Fibroblast of villous mesenchyme (primary cell): ENCODE measurements at places on chromosomes 7 and 10. TPM values are rescaled to one million over a fixed set of nuclear protein-coding genes. Genes with fewer than 3 reads are reported as not detected.
A peak's percentile ranks its signal among the peaks of the same experiment; 100 is the strongest.

DNA sequence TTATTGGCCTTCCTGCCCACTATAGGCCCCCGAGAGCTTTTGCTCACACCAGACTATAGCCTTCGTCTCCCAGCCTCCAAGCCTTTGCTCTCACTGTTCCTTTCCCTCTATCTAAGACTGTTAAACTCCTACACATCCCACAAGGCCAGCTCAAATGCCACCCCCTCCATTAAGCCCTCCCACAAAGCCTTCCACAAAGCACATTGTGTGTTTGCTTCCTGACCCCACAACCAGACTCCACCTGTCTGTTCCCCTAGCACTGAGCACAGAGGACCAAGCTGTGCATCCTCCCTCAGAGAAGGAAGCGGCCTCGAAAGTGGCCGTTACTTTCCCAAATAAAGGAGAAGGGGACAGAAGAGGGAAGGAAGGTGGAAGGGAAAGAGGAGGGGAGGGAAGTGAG lies 1.3 kb downstream of the LOXL4 start:
- no peak for DNase-seq

GRCh38 chr7:156386097-156386496 lies 254.5 kb upstream of the RNF32 start:
- no peak for DNase-seq

DNA sequence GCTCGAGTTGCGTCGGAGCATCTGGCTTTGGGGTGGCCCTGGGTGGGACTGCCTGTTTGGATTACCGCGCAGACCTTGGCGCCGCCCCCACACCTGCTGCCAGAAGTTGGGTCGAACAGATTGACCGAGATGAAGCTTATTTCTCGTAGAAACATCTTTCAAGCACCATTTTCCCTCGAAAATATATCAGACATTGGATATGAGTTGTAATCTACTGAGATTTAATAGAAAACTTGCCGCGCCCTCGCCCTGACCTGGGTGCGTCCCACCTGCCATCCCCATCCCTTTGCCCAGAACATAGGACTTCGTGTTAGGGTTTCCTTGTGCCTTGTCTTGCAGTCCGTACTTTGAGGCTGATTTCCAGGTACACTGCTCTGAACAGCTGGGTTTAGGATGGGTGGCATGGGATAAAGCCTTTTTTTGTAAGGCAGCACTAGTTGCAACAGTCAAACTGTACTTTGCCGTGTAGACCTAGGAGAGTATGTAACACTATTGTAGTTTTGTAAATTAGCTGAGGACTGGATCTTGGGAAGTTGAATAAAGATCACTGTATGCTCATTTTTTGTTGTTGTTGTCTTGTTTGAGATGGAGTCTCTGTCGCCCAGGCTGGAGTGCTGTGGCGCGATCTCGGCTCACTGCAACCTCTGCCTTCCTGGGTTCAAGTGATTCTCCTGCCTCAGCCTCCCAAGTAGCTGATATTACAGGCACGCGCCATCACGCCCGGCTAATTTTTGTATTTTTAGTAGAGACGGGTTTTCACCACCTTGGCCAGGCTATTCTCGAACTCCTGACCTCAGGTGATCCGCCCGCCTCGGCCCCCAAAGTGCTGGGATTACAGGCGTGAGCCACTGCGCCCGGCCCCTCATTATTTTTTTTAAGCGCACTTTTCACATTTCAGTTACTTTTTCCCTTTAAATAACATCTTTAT lies 978 bp downstream of the OGDH start:
- no peak for DNase-seq

GRCh38 chr10:6204341-6205191 lies 1.8 kb downstream of the PFKFB3 start:
- DNase-seq: peak; percentile 65

DNA sequence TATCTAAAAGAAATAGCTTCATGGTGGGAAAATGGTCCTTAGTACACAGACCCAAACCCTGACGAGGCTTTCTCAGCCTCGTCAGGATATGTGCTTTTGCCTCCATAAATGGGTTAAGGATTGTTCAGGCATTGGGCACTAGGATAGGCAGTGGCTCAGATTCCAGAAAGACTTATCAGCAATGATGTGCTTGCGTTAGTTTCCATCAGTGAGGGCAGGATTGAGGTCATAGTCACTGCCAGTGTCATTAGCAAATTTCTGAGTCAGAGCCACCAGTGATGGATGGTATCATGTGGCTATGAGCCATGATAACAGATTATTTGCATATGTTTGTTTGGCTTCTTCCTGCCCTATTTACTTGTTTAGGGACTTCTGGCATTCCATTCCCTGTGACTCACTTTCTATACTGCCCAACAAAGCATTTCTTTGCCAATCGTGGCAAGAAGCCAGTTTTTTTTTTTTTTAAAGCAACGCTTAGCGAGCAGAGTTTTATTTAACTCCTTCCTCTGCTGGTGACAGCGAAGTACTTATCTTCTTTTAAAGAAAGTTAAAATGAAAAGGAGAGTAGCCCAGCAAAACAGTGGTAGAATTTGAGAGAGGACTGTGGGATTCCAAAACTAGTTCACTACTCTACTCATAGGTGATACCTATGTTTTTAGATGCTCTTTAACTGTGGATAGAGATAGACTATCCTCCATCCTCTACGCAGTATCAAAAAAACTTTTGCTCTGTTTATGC lies 44.4 kb downstream of the MYPN start:
- DNase-seq: peak; percentile 93

GRCh38 chr10:14405076-14406065 lies 74.6 kb upstream of the FRMD4A start:
- DNase-seq: peak; percentile 61

DNA sequence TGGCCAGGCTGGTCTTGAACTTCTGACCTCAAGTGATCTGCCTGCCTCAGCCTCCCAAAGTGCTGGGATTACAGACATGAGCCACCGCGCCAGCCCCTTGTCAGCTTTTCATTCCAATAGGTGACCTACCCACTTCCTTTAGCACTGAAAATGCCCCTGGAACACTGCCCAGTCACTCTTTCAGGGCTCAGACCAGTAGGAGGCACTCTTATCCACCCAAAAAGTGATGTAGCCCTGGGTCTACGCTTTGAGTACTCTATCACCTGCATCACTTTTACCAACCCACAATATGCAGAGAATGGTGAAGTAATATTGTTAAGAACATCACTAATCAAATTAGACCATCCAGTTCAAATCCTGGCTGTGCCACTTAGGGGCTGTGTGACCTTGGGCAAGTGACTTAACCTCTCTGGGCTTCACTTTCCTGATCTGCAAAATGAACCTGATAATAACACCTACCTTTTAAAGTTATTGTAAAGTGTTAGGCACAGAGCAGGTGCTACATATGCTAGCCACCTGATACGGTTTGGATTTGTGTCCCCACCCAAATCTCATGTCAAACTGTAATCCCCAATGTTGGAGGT lies 5.2 kb downstream of the CALN1 start:
- no peak for DNase-seq

DNA sequence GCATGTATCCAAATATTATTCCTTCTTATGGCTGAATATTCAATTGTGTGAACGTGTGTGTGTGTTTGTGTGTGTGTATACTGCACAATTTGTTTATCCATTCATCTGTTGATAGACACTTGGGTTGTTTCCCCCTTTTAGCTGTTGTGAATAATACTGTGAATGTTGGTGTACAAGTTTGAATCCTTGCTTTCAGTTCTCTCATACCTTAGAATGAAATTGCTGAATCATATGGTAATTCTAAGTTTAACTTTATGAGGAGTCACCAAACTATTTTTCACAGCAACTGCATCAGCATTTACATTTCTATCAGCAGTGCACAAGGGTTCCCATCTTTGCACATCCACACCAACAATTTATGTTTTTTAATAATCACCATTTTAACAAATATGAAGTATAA lies 86.9 kb upstream of the GATAD1 start:
- no peak for DNase-seq

GRCh38 chr10:102185272-102185671 lies 33.1 kb downstream of the NOLC1 start:
- DNase-seq: no peak

DNA sequence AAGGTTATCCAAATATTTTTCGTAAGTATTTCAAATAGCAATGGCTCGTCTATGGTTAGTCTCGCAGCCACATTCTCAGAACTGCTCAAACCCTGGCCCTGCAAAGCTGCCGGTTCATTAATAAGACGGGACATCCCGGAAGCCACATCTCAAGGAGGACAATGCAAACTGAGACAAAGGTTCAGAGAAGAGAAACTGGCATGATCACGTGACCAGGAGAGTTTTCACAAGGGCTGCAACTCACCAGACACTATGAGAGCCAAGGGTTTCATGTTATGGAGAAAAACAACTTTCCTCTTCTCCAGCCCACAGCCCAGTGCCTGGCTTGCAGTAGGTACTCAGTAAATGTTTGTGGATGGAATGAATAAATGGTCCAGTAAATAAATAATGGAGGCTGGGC lies 5.0 kb upstream of the HSPA12A start:
- DNase-seq: no peak

DNA sequence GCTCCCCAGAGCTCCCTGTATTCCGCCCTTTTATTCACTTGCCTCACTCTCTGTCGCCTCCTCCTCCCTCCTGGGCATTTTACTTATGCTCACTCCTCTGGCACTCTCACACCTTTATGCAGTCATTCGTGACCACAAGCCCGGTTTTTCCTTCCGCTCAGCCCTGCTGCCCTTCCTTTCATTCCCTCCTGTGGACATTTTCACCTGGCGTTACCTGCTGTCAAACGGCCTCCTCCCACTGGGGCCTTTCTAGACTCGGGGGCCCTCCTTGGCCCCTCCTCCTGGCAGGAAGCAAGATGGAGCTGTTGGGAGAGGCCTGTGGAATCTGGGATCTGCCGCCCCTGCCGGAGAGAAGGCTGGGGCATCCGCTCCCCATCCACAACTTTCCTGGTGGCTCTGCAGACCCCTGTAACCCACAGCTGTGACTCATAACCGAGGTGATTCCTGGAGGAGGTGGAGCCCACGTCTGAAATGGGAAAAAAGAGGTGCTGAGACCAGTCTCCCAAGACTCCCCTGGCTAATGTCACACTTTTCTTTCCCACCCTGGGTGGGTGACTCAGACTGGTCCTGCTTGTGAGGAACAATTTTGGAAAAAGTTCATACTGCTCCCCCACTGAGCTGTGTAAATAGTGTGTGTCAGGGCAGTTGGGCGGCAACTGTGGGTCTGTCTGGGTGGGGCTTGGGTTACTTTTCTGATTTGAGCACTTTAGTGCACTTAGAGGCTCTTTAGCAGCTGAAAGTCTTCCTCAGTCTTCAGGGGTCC lies 1.2 kb downstream of the VCL start:
- DNase-seq: peak; percentile 72

GRCh38 chr7:84879570-84880325 lies 307.1 kb downstream of the SEMA3D start:
- no peak for DNase-seq

GRCh38 chr7:98870807-98871491 lies 1.1 kb upstream of the TMEM130 start:
- no peak for DNase-seq

GRCh38 chr10:79047584-79047874 lies 21.2 kb upstream of the ZMIZ1 start:
- DNase-seq: no peak

GRCh38 chr7:75532639-75533038 lies 40.5 kb downstream of the SPDYE5 start:
- DNase-seq: no peak

- DNase-seq: peak; percentile 80
Measured at GRCh38 chr10:19730167-19730906, 85.9 kb upstream of the PLXDC2 start.

DNA sequence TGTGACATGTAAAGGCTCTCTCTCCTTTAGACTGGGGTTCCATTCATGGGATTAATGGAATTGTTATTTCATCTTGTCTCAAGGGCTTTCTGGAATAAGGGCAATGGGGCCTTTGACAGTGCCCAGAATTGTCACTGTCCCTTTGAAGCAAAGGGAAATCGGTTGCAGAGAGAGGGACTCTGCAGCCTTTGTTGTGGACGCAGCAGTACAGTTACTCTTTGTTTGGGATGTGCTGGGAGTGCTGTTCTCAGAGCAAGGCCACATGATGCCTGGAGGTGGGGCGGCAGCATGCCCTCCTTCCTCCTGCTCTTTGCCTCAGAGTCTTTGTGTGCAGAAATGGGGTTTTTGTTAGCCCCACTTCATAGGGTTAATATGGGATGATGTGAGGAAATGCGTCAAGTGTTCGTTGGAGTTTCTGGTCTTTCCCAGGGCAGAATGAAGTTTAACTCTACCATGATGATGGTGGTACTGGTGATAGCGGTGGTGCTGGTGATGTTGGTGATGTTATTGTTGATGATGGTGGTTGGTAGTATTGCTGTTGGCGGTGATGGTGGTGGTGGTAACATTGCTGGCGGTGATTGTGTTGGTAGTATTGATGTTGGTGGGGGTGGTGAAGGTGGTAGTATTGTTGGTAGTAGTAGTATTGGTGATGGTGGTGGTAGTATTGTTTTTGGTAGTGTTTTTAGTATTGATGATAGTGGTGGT lies 45.3 kb downstream of the DOCK1 start:
- DNase-seq: no peak

GRCh38 chr10:76766682-76767081 lies 870.9 kb downstream of the KCNMA1 start:
- DNase-seq: no peak

- no peak for DNase-seq
Measured at GRCh38 chr7:127557803-127558202, 27.6 kb downstream of the GCC1 start.

GRCh38 chr10:61455656-61456055 lies 2.5 kb upstream of the TMEM26 start:
- no peak for DNase-seq

DNA sequence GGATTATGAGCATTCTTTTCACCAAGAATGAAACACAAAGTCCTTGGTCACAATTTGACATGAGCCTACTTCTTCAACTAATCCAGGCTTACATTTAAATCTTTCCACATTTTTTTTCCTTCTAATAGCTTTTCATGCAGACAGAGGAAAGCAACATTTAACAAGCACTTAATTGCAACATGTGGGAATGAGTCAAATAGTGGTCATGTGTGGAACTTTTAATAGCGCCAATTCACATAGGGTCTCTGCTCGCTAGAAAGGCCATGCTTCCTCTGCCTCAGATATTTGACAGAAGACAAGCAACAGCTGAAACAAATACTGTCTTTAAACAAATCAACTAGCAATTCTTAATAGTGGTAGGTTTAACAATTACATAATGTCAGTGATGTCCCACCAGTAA lies 285.9 kb upstream of the ETV1 start:
- DNase-seq: peak; percentile 30

DNA sequence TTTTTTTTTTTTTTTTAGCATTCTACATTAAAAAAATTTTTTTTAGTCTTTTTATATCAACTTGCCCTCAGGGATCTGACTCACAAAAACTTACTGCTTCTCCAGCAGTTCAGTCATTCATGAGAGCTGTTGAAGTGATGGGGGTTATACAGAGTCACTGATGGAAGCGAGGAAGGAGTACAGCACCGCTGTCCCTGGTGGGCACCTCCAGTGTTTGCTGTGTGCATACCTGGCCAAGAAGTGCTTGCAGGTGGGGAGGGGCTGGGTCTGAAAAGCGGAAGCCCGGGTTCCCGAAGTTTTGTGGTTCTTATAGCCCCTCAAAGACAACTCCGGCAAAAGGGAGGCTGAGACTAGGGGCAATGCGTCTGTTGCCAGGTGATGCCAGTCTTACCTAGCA lies 46.2 kb downstream of the MINDY4 start:
- peak; percentile 42 for DNase-seq

GSTO1 gene
- total RNA-seq: 156 and 175 TPM in 2 replicates

MRLN gene
- total RNA-seq: not detected in 2 replicates

RGR gene
- total RNA-seq: not detected in 2 replicates

APBB1IP gene
- 3.2 and 4.3 TPM in 2 replicates for total RNA-seq

PAPSS2 gene
- 131 and 417 TPM in 2 replicates for total RNA-seq

NXPH1 gene
- total RNA-seq: not detected in 2 replicates

KAZALD1 gene
- 9.1 and 9.3 TPM in 2 replicates for total RNA-seq

DPP6 gene
- total RNA-seq: under 0.01 TPM in 2 replicates

CLEC2L gene
- total RNA-seq: not detected in 2 replicates

LEP gene
- total RNA-seq: not detected in 2 replicates

MMD2 gene
- total RNA-seq: not detected in 2 replicates

TUBAL3 gene
- total RNA-seq: not detected in 2 replicates

TMEM213 gene
- not detected in 2 replicates for total RNA-seq
